Activated naive CD4-positive, alpha-beta T cell (primary cell): ENCODE measurements at places on chromosomes 11 and 22.

- DNase-seq, result no peak
Measured at GRCh38 chr22:40265783-40266182, 80.5 kb upstream of the ADSL start.

GRCh38 chr11:66617155-66617834 is 865 bp downstream of the RBM14 start:
- no peak for DNase-seq

GRCh38 chr11:43532041-43532440 is 148.5 kb upstream of the HSD17B12 start:
- DNase-seq, result no peak

DNA sequence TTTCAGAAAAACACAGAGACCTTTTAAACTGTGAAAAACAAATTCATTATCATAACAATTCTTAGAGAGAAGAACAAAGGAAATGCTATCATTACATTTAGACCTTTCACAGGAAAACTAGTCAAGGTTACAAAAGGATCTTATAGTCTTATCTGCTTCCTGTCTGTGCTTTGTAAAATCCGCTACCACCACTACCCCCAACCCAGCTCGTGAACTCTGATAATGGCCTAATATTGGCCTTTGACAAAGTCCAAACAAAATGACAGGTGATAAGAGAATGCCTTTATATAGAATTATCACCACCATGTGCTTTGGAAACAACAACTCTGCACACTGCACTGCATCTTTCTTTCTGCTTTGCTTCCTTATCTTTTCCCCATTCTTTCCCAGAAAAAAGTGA is 272.5 kb downstream of the SBF2 start:
- no peak for DNase-seq

- no peak for DNase-seq
Measured at GRCh38 chr11:126604461-126604860, 249.0 kb downstream of the ST3GAL4 start.

DNA sequence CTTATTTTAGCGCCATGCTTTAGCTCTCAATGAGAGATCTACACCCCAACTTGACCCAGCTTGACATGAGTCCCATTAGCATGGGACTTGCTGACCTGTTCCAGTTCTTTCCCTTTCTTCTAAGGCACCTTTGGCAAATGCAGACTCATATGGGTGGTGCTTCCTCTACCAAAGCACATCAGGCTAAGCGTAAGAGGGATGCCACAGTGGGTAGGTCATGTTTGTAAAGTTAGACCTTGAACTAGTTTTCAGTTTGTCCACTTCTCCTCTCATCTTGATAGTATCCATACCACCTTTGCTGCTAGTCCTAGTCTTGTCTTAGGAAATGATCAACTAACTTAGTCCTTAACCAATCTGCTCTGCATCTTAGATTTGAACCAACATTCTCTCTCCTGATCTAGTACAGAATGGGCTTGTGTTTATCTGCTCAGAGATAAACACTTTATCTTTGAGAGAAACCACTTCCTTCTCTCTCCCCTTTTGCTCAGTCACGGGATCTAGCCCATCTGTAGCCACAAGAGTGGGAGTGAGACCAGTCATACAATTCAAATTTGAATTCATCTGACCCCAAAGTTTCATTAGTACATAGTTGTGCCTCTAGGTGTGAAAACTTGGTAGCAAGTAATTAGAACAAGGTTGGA is 72.1 kb upstream of the CD44 start:
- DNase-seq, result no peak

GRCh38 chr11:57321388-57322255 is 3.1 kb downstream of the TNKS1BP1 start:
- DNase-seq, result no peak

GRCh38 chr11:74462009-74462408 is 5.3 kb downstream of the KCNE3 start:
- no peak for DNase-seq

DNA sequence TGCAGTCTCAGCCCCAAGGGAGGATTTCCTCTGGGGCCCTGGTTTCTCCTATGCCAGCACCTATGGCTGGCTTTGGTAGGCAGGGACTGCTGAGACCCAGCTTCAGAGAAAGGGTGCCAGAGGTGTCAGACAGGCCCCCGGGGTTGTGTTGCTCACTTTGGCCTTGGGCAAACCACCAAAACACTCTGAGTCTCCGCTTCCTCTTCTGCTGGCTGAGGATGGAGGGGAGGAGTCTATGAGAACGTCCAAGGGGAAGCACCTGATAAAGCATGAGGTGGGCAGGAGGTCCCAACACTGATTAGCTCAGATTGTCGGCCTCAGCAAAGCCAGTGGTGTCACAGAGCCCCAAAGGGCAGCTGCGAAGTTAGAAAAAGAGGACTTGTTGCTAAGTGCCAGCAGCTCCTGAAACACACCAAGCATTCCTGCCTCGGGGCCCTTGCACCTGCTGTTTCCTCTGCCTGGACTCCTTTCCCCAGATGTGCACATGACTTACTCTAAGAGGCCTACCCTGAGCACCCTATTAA is 10.5 kb downstream of the SMTNL1 start:
- no peak for DNase-seq

DNA sequence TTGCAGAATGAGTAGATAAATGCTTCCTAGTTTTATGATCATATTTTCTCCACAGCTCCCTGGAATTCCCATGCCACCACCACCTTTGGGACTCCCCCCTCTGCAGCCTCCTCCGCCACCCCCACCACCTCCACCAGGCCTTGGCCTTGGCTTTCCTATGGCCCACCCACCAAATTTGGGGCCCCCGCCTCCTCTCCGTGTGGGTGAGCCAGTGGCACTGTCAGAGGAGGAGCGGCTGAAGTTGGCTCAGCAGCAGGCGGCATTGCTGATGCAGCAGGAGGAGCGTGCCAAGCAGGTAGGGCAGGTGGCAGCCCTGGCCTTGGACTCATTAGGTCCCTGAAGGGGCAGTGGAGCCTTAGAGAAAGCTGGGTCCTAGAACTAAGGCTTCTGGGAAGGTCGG is 2.9 kb downstream of the SF3B2 start:
- no peak for DNase-seq

- no peak for DNase-seq
Measured at GRCh38 chr11:114039551-114039950, 20.0 kb upstream of the ZBTB16 start.

- DNase-seq, result no peak
Measured at GRCh38 chr11:35911013-35911412, 32.8 kb upstream of the LDLRAD3 start.

DNA sequence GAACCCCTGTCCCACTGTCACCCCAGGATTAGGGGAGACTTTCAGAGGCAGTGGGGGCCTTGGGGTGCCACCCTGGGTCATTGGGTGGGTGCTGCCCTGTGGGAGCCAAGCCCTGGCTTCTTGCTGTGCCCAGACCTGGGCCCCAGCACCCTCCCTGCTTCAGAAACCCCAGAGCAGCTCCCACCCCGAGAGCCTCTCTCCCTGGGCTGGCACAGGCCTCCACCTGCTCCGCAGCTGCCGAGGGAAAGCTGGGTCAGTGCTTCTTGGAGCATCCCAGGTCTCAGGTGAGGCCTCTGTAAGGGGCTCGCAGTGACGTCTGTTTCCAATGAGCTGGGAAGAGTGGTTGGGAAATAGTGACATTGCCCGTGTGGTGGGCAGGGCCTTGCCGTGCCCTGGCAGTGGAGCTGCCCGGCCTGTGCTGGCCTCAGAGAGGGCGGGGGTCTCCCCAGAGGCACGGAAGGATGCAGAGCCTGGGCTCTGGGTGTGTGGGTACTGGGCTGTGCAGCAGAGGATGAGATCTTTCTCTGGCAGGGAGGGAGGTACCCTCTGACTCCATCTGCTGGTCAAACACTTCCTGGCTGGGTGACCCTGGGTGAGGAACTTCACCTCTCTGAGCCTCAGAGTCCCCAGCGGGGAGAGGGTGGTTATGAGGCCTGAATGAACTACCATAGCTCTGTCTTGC is 23.0 kb downstream of the C22orf23 start:
- DNase-seq, result no peak

- DNase-seq, result no peak
Measured at GRCh38 chr11:102254047-102254446, 63.2 kb upstream of the BIRC3 start.

GRCh38 chr11:118635642-118636041 is 28.2 kb downstream of the PHLDB1 start:
- DNase-seq, result no peak

DNA sequence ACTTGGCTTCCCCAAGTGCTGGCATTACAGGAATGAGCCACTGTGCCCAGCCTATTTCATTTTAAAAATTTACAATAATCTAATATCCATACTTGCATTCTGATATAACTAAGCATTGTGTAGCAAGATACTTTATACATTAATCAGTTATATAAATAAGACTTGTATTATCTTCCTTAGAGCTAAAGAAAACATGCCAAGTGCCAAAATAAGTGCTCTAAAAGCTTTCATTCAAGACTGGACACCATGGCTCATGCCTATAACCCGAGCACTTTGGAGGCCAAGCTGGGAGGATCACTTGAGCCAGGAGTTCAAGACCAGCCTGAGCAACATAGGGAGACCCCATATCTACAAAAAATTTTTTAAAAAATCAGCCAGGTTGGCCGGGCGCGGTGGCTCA is 78.3 kb upstream of the CHRM4 start:
- no peak for DNase-seq

- DNase-seq, result no peak
Measured at GRCh38 chr11:63521896-63522295, 14.7 kb upstream of the PLAAT4 start.

- no peak for DNase-seq
Measured at GRCh38 chr11:64095949-64096348, 60.2 kb downstream of the FLRT1 start.

GRCh38 chr11:8025816-8026215 is 38.7 kb downstream of the EIF3F start:
- DNase-seq, result no peak

GRCh38 chr11:74004759-74005615 is 3.9 kb downstream of the UCP3 start:
- DNase-seq, result peak; percentile 68

DNA sequence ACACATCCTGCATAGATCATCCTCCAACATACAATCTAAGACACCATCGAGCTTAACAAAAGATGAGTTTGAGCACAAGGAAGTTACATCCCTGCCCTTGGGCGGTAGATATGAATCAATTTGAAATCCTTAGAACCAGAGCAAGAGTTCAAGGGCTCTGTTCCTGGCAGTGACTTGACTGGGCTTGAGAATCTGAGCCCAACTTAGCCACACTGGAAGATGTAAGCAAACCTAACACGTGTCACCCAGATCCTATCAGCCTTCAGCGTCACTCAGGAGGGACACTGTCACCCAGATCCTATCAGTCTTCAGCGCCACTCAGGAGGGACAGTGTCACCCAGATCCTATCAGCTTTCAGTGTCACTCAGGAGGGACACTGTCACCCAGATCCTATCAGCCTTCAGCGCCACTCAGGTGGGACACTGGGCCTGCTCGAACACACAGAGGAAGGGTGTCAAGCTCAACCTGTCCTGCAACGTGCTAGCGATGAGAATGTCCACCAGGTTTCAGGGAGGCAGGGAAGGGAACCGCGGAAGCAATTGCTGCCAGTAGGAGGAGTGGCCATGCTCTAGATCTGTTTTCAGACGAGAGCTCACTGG is 32.8 kb upstream of the CTSD start:
- DNase-seq, result no peak

- DNase-seq, result no peak
Measured at GRCh38 chr11:31132531-31133421, 236.8 kb downstream of the DCDC1 start.

DNA sequence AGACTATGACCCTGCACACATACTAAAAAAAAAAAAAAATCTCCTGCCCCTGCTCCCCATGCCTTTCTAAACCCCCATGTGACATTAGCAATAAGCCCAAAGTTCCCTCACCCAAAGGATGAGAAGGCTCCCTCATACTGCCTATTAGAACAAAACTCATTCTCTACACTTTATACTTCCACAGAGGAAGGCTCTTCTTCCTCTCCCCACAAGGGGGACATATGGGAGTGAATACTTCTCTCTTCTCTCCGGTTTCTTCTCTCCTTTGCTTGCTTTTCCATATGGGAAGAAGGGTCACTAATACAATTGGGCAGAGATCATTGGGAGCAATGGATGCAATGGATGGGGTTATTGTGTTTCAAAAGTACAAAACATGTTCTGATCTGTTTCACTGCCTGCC is 3.3 kb downstream of the OR52L1 start:
- DNase-seq, result no peak

- DNase-seq, result no peak
Measured at GRCh38 chr22:31155422-31155821, 4.6 kb upstream of the RNF185 start.

DNA sequence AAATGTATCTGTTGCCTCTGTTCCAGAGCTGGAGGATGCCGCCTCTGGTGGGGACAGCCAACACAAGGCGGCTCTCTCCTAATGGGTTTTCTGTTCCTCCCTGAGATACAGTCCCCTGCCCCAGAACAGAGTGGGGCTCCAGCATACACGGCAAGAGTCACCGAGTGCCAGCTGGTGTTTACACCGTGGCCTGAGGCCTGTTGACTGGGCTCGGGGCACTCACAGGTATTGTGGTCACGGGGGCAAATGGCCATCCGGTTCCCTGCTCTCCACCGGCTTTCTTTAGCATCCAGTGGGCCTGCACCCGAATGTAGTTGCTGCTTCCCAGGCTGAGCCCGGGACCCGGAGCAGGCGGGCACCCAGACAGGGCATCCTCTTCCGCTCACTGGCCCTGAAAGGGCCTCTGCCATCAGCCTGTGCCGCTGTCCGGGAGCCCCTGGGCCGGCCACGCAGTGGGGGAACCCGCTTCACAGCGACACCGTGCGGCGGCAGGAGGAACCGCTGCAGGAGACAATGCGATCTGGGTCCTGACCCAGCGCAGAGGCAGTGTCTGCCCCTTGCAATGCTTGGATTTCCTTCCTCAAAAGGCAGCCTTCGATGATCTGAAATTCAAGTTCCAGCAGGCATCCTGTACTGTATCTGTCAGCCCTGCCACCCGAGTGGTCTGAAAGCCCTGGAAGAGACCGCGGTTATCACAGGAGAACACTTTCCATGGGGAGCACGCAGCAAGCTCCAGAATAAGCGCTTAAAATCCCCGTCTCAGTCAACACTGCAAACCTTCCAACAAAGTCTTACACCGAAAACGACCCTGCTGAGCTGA is 859 bp upstream of the KRTAP5-5 start:
- DNase-seq, result peak; percentile 50
